ENCODE measurements at places on chromosomes 7 and 10.

DNA sequence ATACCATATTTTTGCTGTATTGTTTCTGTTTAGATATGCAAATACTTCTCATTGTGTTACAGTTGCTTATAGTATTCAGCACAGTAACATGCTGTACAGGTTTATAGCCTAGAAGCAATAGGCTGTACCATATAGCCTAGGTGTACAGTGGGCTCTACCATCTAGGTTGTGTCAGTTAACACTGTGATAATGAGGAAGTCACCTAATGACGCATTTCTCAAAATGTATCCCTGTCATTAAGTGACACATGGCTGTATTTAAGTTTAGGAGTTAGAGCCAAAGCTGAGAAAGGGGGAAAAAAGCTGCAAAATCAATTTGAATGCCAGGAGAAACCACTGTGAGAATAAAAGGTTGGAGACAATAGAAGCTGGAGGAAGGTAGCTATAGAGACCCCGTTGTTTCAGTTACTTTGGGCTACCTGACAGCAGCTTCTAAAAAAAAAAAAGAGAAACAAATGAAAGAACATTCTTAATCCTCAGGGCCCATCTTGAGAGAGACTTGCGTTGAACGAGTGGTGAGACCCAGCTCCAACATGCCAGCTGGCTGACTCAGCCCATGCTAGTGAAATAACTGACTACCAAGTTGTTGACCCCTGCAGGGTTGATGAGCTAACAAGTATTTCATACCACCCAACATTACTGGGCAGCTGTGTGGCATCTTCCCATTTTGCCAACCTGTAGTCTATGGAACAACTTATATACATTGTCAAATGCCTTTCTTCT lies 8.7 kb downstream of the STARD3NL start:
- DNase-seq, result no peak

GRCh38 chr7:71566991-71567390 lies 435.0 kb downstream of the GALNT17 start:
- no peak for DNase-seq

GRCh38 chr10:43202657-43203447 lies 64.0 kb downstream of the RASGEF1A start:
- peak; percentile 29 for DNase-seq

DNA sequence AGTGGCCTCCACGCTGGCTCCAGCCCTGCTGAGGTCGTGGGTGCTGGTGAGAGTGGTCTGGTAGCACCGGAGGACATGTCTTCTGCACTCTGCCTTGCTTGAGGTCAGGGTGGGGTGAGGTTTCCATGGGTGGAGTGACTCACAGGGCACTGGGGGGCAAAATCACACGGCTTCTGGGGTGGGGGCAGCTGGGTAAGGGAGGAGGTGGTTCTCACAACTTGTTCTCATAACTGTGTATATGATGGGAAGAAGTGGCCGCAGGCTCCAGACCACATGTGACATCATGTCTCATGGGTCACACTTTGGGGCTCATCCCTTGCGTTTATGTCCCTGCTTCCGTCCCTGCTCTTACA lies 884 bp upstream of the PRF1 start:
- DNase-seq, result no peak

GRCh38 chr10:12531305-12532220 lies 182.2 kb downstream of the CAMK1D start:
- no peak for DNase-seq

GRCh38 chr10:71600849-71601248 lies 118.7 kb downstream of the C10orf105 start:
- no peak for DNase-seq

GRCh38 chr10:122375679-122376160 lies 1.2 kb downstream of the PLEKHA1 start:
- no peak for DNase-seq

Data from GM18507 (cell line).